ENCODE measurements at places on chromosomes 3 and 15.

GRCh38 chr3:178325330-178325729 lies 210.9 kb upstream of the KCNMB2 start:
- no peak for DNase-seq

DNA sequence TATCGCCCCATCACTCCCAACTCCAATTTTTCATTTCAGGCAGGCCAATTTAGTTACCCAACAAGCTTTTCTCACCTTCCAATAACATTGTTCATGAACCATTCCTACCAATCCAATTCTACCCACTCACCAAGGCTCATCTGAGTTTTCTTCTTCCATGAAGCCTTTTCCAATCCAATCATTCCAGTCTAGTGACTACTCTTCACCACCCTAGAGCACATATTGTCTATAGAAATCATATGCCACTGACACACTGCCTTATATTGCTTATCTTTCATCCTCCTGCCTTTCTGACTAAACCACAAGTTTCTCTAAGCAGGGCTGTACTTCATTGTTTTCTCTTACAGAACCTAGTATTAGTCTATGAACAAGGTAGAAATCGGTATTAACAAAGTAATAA lies 11.4 kb downstream of the CCDC14 start:
- DNase-seq = no peak

DNA sequence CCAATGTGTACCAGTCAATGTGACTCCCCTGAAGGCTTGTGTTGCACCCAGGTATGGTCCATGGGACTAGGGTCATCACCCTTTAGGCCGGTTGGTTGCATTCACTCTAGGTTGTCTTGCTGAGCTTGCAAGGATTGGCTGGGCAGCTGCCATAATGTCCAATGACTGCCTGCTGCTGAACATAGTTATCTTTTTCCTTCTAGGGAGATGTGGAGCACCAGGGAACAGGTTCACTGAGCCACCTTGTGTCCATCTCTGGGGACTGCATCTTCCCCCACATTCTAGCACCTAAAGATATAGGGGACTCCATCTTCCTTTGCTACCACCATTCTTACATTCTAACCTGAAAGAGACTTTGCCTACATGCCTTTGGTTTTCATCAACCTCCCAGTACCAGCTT lies 580.4 kb upstream of the TBL1XR1 start:
- peak; percentile 36 for DNase-seq

DNA sequence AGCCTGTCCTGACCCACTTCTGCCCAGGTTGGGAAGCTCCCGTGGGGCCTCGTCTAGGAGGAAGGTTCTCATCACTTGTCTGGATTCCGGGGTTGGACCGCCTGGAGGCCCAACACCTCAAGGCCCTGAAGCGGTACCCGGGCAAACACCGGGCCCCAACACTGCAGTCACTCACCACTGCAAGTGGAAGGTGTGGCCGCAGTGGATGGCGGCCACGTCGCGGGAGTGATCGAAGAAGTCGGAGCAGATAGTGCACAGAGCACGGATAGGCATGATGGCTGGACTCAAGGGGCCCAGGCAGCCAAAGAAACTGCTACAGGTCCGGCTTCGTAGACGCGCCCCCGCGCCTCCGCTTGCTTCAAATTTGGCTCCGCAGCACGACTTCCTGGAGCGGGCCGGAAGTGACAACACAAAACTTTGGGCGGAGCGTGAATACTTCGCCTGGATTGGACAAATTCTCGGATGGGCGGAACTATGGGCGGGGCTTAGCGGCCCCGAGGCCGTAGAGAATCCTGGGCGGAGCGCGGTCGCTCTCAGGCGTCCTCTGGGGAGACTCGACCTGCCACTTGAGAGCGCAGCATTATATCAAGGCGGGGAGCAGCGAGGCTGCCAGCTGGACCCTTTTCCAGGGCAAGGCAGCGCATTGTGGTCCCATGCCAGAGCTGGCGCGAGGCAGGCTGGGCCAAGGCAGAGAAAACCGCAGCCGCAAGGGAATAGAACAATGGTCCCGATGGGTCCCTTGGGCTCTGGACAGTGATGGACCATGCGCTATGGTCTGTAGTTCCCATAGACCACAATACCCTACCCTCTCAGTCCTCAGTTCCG lies at the start of gene TRAIP:
Gene TRAIP, minus strand, starts transcription at position 384 of the 825 bp plus-strand sequence. Its CDS starts 111 bp downstream, at position 273.
- DNase-seq = peak; percentile 93

DNA sequence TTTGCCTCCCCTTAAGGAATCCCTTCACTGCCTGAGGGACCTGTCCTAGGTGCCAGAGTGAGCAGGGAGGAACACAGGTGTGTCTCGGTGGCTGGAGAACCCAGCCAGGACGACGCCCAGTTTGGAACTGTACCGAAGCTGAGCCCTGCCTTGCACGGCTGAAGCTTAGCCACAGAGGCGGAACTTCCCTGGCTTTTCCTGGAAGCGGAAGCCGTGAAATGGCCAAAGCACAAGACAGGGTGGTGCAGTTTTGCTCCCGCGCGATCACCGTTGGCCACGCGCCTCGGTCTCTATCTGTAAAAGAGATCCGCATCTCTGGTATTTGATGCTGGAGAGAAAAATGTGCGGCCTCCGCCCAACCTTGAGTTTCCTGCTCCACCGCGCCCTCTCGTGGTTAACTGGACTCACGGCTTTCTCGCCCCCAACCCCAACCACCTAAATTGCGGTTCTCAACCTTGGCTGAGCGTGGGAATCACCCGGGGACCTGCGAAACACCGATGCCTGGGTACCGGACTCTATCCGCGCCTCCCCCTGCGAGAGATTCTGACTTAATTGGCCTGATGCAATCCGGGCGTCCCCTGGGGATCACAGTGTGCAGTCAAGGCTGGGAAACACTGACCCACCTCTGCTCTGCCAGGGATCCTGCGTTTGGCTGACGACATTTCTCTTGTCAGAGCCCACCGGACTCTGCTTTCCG lies 70.7 kb upstream of the ABHD2 start:
- peak; percentile 8 for DNase-seq

Data from NCI-H1092 (cell line).